ENCODE measurements at places on chromosomes 2 and 18.

- no peak for DNase-seq
Observed at GRCh38 chr2:29518010-29518409, 402.8 kb downstream of the CLIP4 start.

DNA sequence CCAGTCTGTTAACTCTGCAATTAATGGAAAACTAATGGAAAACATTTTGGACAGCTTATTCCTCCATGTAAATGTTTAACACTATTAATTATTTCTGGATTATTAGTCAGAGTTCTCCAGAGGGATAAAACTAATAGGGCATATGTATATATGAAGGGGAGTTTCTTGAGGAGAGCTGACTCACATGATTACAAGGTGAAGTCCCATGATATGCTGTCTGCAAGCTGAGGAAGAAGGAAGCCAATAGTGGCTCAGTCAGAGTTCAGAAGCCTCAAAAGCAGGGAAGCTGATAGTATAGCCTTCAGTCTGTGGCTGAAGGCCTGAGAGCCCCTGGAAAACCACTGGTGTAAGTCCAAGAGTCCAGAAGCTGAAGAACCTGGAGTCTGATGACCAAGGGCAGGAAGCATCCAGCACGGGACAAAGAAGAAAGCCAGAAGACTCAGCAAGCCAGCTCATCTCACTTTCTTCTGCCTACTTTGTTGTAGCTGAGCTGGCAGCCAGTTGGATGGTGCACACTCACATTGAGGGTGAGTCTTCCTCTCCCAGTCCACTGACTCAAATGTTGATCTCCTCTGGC lies 136.0 kb downstream of the PTH2R start:
- no peak for DNase-seq

DNA sequence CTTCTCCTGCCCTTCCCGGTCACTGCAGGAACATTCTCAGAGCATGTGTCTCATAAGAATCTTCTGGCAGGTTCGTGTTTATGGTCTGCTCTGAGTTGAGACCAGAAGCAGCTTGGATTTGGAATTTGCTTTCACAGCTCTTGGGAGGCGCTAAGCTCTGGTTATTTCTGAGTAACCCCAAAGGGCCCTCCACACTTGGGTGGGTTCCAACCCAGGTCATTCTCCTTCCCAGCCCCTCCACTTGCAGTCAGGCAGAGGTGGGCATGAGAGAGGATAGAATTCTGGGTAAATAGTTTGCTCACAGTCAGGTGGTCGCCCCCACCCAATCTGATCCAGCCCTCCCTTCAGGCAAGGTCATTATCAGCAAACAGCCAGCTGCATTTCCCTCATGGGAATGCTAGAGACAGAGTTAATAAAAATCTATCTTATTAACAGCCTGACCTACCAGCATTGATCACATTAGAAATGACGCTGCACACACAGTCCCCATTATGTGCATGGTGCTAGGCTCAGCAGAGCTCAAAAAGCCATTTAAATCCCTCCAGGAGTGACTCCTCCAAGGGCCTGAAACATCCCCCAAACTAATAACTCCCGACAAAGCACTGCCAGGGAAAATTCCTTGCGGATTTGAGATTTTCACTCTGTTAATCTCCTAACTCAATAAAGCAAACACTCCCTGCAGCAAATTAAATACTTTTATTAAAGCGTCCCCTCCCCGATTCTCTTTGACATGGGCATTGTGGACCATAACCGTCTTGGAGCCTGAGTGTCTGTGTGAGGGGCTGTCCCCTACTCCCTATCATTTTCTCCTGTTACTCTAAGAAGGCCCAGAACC lies 61.9 kb downstream of the SLC4A5 start:
- no peak for DNase-seq

DNA sequence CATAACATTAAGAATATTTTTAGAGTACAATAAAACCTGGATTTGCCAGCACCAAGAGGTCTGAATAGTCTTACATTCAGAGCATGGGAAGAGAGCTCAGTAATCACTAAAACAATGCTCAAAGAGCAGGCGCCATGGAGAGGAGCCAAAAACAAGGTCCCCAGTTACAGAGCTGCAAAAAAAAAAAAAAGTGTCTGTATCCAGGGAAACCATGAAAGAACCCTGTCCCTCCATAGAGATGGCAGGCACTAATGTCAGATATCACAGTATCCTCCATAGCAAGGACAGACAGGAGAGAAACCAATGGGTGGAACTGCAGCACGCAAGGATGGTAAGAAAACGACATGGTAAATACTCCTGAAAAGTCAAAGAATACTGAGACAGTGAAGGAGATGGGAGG lies 19.5 kb downstream of the FBXO15 start:
- DNase-seq, result peak; percentile 82

DNA sequence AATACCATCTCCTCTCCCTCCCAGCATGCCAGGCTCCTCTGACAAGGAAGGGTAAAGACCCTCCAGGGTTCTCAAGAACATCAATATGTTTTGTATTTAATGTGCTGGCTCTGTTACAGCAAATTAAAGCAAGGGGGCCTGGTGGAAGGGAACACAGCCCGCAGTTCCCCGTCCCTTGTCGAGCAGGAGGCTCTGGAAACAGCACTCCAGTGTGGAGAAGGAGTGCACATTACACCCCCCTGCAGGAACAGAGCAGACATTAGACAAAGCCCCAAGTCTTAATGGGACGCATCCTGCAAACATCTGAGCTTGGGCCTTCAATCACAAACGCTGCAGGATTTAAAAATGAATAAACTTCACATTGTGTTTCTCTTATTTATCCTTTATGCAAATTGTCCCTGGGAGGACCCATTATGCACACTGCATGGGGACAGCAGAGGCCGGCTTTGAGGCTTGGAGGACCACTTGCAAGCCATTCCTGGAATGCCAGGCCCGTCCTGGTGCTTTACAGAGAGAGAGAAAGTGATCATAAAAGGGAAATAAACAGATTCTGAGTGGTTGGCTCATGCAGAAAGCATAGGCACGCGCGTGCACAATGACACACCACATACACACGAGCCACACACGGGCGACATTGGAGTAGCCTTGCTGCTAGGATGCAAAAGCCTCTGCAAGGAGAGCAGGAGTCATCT lies 328.7 kb downstream of the SMAD2 start:
- DNase-seq, result no peak

GRCh38 chr2:220496513-220496912 lies 869.1 kb downstream of the SLC4A3 start:
- no peak for DNase-seq

DNA sequence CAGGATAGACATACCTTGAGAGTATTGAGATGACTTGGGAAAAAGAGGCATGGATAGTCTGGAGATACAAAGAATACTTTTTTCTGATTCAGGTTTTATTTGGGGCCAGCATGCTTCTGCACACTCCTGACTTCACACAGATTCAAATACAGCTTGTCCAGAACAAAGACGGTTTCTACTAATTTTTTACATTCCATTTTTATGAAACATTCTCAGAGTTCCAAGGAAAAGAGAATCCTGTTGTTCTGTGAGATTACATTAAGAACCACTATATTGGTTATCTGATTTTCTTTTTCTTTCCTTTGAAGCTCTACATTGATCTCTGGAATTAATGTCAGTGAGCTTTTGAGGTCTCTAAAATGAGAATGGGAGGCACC lies 41.0 kb downstream of the PTPRM start:
- DNase-seq, result no peak

- no peak for DNase-seq
Observed at GRCh38 chr2:138752197-138752956, 27.8 kb downstream of the NXPH2 start.

GRCh38 chr2:112026509-112026908 lies 28.6 kb upstream of the TMEM87B start:
- no peak for DNase-seq

DNA sequence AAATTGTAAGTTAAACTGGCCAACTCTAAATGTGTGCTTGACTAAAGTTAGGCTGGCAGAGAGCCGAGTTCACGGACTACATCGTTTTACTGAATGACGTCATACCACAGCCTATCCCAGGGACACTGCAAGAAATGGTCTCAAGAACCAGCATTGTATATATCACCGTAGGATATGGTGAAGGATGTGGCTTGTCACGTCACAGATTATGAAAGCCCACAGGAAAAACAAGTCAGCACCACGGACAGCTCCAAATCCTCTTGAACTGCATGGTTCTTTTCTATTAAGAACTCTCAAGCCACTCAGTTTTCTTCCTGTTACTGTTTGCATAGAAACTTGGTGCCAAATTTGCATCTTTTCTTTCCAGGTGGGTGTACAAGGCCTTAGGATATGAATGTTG lies 85.1 kb upstream of the ACAA2 start:
- peak; percentile 37 for DNase-seq

GRCh38 chr2:130337735-130338325 lies 4.9 kb upstream of the IMP4 start:
- DNase-seq, result no peak

DNA sequence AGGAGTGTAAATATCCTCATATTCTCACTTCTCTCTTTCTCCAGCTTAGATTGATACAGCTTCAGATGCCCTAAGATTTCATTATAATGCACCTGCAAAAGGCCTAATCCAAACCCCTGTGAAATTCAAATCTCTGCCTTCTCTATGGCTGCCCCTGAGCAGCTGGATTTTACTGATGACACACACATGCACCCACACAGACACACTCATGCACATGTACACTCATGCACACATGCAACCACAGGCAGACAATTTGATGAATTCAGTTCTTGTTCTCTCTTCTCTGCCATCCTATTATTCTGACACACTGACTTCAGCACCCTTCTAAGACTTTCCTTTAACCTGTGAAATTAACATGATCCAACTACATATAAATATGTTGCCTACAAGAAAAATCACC lies 563.2 kb downstream of the RNF144A start:
- DNase-seq, result no peak

GRCh38 chr2:241261628-241262027 lies 53.8 kb downstream of the HDLBP start:
- DNase-seq, result no peak

DNA sequence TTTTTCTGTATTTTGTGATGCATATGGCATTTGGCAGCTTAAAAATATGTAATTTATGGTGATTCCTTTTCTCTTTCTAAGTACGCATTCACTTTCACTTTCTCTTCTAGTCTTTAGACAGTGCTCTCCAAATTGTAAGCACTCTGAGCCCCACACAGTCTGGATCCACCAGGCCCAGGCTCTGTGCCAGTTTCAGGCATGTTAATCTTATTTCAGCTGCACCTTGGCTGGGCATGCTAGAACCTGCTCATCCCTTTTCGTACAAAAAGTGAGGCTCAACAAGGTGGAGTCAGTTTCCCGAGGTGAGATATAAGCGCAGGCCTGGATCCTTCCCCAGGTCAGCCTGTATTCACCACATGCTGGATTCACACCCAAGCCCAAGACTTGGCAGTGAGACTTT lies 203.9 kb downstream of the MTX2 start:
- DNase-seq, result no peak

DNA sequence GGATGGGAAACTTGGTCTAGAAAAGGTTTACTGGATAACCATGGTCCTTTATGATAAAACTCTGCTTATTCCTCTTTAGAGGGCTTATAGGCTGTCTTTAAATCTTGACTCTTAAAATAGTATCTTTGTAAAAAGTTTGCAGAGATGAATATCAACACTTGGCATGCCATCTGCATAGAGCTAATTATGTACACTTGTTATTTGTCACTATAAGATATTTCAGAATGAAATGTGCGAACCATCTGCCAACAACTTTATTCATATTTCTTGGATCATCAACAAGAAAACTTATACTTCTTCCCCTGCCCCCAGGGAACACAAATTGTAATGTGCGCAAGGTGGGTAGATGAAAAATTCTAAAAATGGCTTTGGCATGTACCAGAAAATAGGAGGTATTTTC lies 653.0 kb upstream of the CHAC2 start:
- DNase-seq, result no peak

- DNase-seq, result no peak
Observed at GRCh38 chr2:227461811-227462461, 10.0 kb upstream of the AGFG1 start.

DNA sequence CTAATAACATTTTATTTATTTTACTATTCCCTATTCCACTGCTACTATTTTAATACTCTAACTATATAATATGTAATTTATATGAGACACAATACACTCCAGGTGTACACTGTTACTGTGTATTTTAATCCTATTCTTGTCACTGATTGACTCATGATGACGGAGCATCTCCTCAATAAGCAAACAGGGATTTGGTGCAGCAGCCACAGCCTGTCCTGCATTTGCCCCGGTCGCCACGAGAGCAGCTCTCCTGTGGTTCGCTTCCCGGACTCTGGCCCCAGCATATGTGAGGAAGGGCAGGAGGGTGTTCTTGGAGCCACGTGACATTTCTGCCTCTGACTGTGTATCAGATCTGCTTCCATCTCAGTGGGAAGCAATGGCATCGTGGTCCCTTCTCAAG lies 74.1 kb upstream of the PXDN start:
- no peak for DNase-seq

- no peak for DNase-seq
Observed at GRCh38 chr18:26091047-26091630, 726 bp upstream of the SS18 start.

- DNase-seq, result peak; percentile 38
Observed at GRCh38 chr2:12931186-12931844, 214.6 kb downstream of the TRIB2 start.

DNA sequence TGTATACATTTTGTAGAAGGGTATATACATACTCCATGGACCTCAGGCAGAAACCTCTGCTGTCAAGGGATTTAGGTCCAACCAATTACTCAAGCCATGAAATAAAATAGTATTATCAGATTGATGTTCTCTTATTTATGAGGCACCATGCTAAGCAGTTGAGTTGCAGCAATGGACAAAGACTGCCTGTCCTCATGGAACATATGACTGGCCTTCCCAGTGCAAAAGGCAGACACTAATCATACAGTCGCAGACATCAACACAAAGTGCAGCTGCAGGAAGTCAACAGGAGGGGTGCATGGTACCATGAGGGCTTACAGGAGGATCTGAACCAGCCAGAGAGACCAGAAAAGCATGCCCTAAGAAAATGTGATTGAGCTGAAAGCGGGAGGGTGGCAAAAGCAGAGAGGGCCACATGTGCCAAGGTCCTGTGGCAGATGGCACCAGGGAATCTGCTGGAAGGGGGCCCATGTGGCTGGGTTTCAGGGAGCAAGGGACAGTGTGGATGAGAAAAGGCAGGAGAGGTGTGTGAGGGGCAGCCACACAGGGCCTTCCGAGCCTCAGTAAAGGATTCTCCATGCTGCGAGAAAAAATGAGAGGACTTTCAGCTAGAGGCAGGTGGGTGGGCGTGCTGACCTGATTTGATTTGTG lies 61.4 kb upstream of the RNF152 start:
- DNase-seq, result no peak

DNA sequence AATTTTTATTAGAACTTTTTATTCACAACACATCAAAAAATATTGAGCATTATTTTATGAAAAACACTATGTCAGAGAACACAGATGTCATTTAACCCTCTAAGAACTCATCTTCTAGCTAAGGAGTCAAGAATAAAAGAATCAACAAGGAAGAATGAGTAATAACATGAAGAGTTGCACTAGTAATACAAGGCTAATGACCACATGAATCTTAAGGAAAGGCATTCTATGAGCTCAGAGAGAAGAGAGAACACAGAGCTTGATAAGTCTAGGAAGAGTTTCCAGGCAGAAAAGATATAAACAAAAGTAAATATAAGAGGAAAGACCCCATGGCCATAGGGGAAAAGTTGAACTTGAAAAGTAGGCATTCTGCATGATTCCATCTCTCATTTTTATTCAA lies 166.5 kb downstream of the MAIP1 start:
- DNase-seq, result no peak

All from globus pallidus (tissue), 1 donor.